HCT116 (cell line): ENCODE measurements at places on chromosomes 5 and 9.

DNA sequence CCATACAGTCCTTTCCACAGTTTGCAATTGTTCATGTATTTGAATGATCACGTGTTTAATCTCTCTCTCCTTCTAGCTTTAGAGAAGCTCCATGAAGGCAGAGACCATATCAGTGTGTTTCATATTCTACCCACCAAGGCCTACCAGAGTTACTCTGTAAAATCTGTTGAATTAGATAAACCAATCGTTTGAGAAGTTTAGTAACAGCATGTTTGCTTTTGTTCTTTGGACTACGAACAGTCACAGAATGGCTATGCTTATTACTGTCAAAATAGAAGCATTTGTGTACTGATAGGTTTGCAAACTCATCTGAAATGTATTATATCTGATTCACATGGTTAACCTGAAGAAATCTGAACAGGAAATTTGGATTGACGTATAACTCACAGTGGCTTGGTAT lies 93.8 kb downstream of the ITGA1 start:
- no peak for DNase-seq

- DNase-seq, result no peak
Measured at GRCh38 chr5:76723266-76723665, 7.3 kb downstream of the F2R start.

- no peak for DNase-seq
Measured at GRCh38 chr5:95620870-95621838, 1.3 kb downstream of the GPR150 start.

GRCh38 chr5:110055302-110055701 lies 365.6 kb downstream of the MAN2A1 start:
- no peak for DNase-seq

- DNase-seq, result no peak
Measured at GRCh38 chr9:21023861-21024260, 7.6 kb downstream of the HACD4 start.

GRCh38 chr5:167861129-167861927 lies 430.1 kb upstream of the WWC1 start:
- no peak for DNase-seq

GRCh38 chr5:137507150-137507549 lies 8.0 kb upstream of the SPOCK1 start:
- no peak for DNase-seq

- DNase-seq, result no peak
Measured at GRCh38 chr5:91382530-91383026, 539 bp downstream of the ARRDC3 start.

DNA sequence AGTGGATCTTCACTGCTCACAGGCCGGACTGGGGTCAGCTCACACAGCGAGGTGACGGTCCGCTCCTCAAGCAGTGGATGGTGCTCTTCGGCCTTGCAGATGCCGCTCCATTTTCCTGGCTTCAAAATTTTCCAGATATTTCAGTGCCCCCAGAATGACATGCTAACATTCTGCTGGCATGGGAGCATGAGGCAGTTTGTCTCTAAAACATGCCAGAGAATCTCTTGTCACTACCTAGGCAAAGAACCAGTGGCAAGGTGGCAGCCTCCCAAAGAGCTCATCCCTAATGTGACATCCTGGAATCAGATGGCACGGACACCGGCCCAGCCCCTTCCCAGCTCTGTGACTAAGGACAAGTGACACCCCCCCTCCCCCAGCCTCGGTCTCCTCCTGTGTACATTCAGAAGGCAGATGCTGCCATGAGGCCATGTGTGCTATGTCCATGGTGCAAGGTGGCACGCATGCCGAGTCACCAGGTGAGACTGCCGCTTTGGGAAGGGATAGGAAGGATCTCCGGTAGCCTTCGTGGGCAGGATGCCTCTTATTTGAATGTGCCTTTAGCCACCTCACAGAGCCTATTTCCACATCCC lies 2.7 kb downstream of the S1PR3 start:
- DNase-seq, result no peak

DNA sequence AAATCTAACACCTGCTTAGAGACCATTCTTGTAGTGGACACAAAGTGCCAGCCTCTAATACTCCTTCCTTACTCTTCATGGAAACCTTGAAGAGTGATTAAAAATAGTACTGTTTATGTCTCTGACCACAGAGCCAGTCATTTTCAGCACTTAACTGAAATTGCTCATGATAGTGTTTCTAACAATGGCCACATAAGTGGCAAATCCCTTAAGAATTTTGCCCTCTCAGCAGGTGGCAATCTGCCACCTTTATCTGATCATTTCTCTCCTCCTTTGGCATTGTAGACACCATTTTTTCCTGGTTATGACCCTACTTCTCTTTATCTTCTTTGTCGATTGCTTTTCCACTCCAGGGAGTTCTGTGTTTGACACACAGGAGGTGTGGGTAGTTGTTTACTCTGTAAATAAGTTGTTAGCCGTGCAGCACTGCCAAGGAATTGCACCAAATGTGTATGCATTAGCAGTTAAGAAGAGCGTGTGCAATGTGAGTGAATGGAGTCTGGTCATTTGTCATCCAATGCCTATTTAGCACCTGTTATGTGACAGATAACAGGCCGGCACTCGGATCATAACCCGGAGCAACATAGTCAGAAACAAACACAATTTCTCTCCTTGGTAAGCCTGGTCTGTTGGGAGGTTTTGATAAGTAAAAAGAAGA lies 36.8 kb upstream of the STARD4 start:
- no peak for DNase-seq

- DNase-seq, result no peak
Measured at GRCh38 chr5:72234265-72234700, 85.8 kb downstream of the MRPS27 start.

- no peak for DNase-seq
Measured at GRCh38 chr5:56831773-56832172, 16.4 kb downstream of the MAP3K1 start.

DNA sequence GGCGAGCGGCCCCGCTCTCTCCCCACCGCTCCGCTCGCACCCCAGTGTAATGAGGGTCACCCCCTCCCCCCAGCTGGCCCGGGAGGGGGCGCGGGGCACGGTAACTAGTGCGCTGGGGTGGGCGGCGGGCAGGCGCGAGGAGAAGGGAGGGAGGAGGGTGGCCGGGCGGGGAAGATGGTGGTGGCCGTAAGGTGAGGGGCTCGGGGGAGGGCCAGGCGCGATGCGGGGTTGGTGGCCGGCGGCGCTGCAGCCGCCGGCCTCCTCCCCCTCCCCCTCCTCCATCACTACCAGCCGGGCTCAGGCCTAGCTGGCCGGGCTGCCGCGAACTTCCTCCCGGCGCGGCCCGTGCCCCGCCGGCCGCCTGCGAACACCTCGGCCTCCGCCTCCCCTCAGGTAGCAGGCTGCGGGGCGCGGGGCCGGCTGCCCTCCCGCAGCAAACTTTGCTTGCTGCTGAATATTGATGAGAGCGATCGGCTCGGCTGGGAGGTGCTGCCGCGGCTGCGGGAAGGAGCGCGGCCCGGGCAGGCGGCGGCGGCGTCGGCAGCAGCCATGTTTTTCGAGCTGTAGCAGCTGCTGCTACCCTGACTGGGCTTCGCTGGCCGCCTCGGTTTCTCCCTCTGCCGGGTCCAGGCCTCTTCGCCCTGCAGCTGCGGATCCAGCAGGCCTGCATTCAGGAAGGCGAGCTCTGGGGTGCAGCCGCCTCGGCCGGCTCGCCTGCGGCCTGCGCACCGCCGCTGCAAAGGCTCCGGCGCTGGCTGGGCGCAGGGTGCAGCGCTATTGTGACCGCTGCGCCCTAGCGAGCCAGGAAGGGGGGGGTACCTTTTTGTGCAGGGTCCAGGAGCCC lies 502 bp downstream of the NSD1 start:
- no peak for DNase-seq

GRCh38 chr5:7361593-7361992 lies 34.3 kb upstream of the ADCY2 start:
- DNase-seq, result no peak

GRCh38 chr5:135304352-135305221 lies 94.4 kb downstream of the MACROH2A1 start:
- no peak for DNase-seq

DNA sequence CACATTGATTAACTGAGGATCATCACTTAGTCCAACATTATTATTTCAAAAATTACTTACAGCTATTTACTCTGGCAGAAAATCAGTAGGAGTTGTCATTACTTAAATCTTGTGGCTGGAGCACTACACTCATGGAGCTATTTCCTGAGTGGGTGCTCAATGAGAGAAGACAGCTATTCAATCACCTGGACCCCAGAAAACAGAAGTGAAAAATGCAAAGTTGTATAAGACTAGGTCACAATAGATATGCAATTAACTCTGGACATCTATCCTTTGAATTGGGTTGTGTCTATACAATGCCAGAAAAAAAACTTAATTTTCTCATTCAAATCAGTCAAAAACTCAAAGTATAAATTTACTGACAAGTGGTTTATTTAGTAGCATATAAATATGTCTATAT lies 340.9 kb downstream of the EFNA5 start:
- no peak for DNase-seq

- no peak for DNase-seq
Measured at GRCh38 chr9:99124534-99125255, 19.8 kb downstream of the TGFBR1 start.

DNA sequence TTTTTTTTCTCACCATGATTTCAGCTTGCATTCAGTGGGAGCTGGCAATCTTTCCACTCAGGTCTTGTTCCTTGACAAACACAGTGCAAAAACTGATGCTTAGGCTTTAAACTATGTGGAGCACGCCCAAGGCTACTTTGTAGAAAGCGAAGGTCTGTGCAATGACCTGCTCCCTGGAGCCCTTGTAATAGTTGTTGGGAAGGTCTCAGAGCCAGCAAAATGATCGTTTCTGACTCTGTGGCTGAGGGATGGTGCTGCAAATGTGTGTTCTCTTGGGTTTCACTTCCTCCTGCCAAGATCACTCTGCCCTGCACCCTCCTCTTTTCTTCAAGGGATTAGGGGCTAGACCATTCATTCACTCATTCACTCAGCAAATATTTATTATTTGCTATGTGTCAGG lies 249.7 kb upstream of the MAP3K1 start:
- no peak for DNase-seq
